Stimulated activated CD4-positive, alpha-beta T cell treated with anti-CD3 and anti-CD28 coated beads, Interleukin-4, amount 100 ng/mL, for 1 hour (primary cell): ENCODE measurements at places on chromosomes 4 and X.

GRCh38 chr4:77159806-77160205, 2.8 kb downstream of the CCNG2 start:
- no peak for DNase-seq

DNA sequence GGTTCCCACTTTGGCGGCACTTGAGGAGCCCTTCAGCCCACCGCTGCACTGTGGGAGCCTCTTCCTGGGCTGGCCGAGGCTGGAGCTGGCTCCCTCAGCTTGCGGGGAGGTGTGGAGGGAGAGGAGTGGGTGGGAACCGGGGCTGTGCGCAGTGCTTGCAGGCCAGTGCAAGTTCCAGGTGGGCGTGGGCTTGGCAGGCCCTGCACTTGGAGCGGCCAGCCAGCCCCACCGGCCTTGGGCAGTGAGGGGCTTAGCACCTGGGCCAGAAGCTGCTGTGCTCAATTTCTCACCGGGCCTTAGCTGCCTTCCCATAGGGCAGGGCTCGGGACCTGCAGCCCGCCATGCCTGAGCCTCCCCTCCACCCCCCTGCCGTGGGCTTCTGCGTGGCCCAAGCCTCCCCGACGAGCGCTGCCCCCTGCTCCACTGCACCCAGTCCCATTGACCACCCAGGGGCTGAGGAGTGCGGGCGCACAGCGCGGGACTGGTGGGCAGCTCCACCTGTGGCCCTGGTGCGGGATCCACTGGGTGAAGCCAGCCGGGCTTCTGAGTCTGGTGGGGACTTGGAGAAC, 474.3 kb downstream of the MID1IP1 start:
- DNase-seq = no peak

DNA sequence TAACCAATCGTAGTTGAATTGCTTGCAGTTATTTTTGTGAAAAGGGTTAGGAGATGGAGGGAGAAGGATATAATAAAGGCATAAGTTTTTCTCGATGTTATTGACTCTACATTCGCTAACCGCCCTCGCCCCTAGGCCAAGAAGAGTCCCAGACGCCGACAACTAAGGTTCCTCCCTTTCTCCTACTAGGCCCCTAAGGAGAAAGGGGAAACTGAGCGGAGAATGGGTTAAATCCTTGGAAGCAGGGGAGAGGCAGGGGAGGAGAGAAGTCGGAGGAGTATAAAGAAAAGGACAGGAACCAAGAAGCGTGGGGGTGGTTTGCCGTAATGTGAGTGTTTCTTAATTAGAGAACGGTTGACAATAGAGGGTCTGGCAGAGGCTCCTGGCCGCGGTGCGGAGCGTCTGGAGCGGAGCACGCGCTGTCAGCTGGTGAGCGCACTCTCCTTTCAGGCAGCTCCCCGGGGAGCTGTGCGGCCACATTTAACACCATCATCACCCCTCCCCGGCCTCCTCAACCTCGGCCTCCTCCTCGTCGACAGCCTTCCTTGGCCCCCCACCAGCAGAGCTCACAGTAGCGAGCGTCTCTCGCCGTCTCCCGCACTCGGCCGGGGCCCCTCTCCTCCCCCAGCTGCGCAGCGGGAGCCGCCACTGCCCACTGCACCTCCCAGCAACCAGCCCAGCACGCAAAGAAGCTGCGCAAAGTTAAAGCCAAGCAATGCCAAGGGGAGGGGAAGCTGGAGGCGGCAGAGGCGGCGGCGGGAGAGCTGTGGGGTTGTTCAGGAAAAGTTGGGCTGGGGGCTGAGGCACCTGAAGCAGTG, 5.9 kb downstream of the ATOH1 start:
- DNase-seq = no peak

DNA sequence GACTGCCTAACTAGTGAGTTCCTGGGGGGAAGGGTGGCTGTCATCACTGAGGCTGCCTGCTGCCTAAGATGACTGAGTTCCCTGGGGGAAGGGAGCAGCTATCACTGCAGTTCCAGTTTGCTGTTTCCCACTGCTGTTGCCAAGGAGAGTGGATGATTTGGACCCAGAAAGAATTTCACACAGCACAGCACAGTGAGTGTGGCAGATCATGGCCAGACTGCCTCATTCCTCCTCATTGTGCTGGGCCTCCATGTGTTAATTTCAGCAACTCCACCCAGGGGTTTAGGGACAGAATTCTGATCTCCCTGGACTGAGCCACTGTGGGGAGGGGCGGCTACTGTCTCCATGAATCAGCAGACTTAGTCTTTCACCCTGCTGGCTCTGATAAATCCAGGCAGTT, 125.0 kb downstream of the TEX13C start:
- DNase-seq = no peak

- no peak for DNase-seq
These were observed 29.0 kb downstream of the RNF4 start for GRCh38 chr4:2497931-2498330.

- DNase-seq = no peak
These were observed 7.8 kb upstream of the GPR82 start for GRCh38 chrX:41716222-41716621.

GRCh38 chrX:154724993-154725756, 25.7 kb downstream of the GAB3 start:
- DNase-seq = no peak

GRCh38 chr4:42277291-42277690, 120.0 kb upstream of the SHISA3 start:
- no peak for DNase-seq

GRCh38 chr4:182144626-182145333, 98.4 kb upstream of the TENM3 start:
- no peak for DNase-seq

DNA sequence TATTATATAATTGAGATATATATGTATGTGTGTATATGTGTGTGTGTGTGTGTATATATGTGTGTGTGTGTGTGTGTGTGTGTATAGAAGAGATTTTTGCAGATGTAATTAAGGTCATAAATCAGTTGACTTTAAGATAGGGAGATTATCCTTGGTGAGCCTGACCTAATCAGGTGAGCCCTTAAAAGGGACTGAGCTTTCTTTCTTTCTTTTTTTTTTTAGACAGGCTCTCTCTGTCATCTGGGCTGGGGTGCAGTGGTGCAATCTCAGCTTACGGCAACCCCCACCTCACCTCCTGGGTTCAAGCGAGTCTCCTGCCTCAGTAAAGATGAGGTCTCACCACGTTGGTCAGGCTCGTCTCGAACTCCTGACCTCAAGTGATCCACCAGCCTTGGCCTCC, 155.1 kb upstream of the RASGEF1B start:
- DNase-seq = no peak

- DNase-seq = no peak
These were observed 281.1 kb downstream of the SLC7A11 start for GRCh38 chr4:137961051-137961438.

DNA sequence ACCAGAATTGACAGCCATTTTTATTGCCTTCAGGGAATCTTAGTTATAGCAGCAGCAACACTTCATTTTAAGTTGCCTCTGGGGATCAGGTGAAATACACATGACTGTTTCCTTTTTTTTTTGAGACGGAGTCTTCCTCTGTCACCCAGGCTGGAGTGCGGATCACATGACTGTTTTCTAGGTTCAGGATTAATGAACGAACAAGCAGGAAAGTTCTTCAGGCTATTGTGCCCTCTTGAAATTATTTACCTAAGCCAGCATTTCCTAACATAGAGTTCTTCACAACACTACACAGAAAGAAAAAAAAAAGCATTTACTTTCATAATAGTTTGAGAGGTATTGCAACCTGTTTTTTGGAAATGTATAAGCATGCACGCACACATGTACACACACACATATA, 2032.8 kb downstream of the PCDH7 start:
- DNase-seq = no peak

DNA sequence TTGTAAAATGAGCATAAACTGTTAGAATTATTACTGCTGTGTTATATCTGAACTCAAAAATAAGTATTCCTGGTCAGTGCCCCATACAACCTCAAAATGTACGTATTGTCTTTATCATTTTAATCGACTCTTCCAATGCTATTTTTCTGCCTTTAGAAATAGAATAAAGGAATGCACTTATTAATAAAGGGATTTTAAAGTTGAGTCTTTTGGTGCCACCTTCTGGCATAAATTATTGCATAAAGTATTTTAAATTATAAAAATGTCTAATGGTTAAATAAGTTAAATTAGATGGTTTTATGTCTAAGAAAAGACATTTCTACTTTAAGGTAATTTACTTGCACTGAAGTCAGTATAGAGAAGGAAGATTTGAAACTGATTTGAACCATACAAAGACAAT, 424.0 kb upstream of the NDST4 start:
- DNase-seq = no peak

DNA sequence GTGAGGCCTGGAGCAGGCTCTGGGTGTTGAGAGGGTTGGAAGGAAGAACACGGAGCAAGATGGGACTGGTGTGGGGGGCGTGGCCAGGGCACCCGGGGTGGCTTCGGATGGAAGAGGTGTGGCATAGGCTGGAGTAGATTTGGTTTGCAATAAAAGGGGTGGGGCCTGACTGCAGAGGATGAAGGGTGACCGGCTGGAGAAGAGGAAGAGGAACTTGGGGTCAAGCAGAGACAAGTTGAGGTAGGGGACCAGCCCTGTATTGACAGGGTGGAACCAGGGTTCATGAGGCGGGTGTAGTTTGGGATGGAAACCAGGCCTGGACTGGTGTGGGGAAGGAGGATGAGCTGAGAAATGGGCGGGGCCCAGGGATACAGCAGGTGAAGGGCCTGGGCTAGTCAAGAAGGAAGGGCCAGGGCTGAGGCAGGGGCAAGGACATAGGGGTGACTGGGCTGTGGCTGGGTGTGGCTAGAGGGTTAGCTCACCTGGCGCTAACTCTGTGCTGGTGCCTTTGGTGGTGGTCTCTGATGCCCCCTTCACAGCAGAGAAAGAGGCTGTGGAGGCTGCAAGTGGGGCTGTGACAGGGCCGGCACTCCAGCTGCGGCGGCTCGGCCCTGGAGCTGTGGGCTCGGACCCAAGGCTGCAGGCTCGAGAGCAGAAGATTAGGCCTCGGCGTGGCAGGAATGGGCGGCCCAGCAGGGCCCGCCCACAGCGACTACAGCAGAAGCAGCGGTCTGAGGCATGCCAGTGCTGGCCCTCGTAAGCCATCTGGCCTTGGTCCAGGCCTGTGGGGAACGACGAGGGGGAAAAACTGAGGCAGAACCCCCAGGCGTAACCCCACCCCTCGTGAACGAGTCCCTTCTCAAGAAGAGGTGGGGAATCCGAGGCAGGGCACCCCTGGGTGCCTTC, 5.0 kb downstream of the PLP2 start:
- DNase-seq = no peak

GRCh38 chrX:11960031-11960430, 178.2 kb upstream of the FRMPD4 start:
- no peak for DNase-seq

- no peak for DNase-seq
These were observed 10.9 kb upstream of the FGF16 start for GRCh38 chrX:77436271-77436670.

DNA sequence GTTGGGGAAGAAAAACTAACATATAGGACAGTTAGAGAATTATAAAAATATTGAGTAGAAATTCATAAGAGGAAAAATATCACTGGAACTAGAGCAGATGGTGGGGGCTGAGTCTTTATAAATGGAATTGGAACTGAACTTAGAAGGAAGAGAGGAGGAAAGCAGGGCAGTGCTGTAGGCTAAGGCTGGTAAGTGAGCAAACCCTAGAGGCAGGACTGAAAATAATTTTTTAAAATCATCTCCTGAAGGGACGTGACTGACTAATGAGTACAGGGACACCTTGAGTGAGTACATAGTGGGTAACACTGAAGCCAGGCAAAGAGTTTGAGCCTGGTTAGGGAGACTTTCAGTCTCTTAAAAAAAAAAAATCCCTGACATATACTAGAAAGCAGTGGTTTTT, 63.3 kb downstream of the GALNT7 start:
- no peak for DNase-seq

DNA sequence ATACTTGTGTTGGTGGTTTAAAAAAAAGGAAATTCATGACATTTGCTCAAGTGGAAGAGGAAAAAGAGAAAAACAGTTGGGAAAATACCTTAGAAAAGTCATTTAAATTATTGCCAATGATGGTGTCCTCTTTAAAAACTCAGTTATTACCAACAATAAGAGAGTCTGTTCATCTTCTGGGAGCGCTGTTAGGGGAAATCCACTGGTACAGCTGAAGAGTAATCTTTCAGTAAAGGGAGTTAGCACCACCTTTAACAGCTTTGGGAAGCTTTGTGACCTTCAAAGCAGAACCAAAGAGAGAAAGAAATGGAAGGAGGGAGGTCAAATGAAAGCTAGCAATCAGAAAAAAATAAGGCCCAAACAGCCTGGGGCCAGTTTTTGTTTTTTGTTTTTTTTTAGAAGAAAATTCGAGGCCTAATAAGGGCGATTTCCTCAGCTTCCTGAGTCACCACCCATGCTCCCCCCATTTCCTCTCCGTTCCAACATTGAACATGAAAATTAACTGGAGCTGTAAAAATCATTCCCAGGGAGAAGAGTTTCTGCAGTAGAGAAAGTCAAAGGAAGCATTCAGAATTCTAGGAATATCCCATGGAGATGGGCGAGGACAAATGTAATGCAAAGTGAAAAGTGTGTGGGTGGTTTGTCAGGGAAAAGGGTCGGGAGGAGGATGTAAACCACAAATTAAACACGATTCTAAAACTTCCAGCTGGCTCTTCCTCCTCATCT, 115.1 kb downstream of the SH3KBP1 start:
- no peak for DNase-seq

GRCh38 chrX:152865232-152865920, 32.5 kb upstream of the ZNF185 start:
- DNase-seq = no peak

DNA sequence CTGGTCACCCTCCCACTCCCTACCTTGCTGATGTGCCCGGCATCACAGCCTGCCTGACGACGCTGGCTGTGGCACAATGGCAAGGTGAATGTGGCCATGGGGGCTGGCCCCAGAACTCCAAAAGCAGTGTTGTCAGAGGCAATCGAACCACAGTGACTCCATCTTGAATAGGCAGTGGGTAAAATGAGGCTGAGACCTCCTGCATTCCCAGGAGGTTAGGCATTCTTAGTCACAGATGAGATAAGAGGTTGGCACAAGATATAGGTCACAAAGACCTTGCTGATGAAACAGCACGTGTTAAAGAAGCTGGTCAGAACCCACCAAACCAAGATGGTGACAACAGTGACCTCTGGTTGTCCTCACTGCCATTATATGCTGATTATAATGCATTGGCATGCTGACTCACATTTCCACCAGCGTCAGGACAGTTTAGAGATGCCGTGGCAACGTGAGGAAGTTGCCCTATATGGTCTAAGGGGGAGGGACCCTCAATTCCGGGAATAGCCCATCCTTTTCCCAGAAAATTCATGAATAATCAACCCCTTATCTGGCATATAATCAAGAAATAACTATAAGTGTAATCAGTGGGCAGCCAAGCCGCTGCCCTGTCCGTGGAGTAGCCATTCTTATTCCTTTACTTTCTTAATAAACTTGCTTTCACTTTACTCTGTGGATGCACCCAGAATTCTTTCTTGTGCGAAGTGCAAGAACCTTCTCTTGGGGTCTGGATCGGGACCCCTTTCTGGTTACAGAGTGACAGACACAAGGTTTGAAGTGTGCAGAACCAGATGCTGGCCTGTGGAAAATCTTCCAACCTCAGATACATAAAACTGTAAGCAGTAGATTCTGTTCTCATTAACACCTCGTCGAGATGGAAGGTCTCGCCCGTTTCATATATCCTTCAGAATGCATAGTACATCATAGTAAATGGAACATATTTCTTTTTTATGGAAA, 26.8 kb upstream of the CLDN24 start:
- DNase-seq = no peak
